ENCODE measurements at places on chromosomes 7 and 10. TPM values are rescaled to one million over a fixed set of nuclear protein-coding genes. Genes with fewer than 3 reads are reported as not detected.
A peak's percentile ranks its signal among the peaks of the same experiment; 100 is the strongest.

Gene ADRA2A
- not detected for total RNA-seq

Gene ADCY1
- 0.56 TPM for total RNA-seq

Gene TTYH3
- total RNA-seq: 33.6 TPM

Gene SPDYE9
- total RNA-seq: not detected

DNA sequence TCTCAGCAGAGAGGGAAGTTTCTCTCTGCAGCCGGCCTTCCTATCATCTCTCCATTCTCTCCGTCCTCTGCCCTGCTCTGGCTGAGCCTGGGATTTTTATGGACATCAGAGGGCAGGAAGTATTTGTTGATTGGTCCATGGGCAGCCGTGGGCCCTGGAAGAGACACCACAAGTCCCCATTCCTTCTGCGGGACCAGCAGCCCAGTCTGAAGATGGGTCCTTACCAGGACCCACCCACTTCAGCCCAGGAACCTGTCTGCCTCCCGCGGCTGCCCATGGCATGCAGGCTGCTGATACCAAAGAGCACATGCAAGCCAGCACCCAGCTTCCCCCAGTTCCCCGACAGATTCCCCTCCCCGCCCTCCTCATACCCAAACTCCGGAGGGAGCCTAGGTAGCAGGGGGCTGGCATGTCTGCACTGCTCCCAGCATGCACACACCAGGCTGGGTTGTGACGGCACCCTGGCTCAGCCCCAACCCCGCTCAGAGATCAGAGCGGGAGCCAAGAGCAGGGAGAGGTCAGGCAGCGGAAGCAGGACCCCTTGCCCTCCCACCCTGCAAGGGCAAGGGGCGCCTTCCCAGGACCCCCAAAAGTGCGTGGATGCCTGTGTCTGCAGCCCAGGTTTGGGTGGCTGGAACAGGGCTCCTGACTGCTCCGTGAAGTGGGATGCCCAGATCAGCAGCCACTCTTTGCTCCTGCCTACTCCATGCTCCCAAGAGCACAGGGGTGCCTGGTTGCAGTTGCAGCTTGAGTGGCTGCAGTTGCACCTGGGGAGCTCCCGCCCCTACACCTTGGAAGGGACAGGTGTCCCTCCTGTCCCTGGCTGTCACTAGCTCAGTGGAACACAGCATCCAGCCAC is 538.6 kb upstream of the POT1 start:
- no peak for DNase-seq

GRCh38 chr10:112689327-112690072 is 242.5 kb downstream of the VTI1A start:
- DNase-seq: no peak

DNA sequence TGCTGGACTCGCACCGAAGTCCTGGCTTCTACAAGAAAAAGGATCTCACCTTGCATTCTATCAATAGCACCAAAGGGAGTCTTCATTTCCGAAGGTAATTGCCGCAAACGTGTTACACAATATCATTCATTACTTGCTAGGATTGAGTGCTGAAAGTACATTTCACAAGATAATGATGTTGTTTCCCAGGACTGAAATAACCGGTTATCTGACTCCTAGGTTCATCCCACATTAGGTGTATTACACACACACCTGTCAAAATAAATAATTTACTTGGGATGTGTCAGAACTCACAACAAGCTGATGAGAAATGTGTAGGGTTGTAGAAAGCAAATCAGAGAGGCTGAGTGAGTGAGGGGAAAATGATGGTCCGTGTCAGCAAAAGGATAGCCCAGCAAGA is 219.4 kb upstream of the RHOBTB1 start:
- DNase-seq: peak; percentile 56

GRCh38 chr7:65219623-65220022 is 154.0 kb upstream of the ZNF92 start:
- DNase-seq: no peak

DNA sequence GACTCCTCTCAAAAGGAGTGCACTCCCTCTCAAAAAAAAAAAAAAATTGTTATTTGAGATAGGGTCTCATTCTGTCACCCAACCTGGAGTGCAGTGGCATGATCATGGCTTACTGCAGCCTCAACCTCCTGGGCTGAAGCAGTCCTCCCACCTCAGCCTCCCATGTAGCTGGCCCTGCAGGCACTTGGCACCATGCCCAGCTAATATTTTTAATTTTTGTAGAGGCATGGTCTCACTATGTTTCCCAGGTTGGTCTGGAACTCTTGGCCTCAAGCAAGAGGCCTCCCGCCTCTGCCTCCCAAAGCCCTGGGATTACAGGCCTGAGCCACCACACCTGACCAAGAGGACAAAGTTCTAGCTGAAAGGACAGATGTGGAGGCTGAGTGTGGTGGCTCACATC is 120.3 kb downstream of the EPC1 start:
- no peak for DNase-seq

DNA sequence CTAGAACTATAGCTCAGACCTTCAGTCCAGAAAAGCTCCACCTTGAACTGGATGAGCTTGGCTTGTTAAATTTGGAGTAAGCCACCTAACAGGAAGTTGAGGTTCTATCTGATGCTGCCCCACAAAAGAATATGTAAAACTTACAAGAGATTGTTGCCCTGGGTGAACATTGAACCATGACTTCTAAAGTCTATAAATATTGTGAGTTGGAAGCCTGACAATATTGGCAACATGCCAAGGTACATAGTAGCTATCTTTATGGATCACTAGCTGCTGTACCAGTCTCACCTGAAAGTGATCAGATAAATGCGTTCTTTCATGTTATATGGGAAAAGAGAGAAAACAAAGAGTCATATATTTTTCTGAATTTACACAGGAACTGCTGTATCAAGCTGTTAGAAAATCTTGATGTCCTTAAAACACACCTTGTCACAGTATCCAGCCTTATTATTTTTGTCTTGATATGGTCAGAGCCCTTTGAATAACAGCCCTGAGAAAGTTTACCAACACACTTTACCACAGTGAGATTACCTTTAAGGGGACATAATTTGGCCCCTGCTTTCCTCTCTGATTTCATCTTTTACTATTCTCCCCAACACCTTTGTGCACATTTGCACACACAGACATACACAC is 92.0 kb downstream of the LSMEM1 start:
- no peak for DNase-seq

DNA sequence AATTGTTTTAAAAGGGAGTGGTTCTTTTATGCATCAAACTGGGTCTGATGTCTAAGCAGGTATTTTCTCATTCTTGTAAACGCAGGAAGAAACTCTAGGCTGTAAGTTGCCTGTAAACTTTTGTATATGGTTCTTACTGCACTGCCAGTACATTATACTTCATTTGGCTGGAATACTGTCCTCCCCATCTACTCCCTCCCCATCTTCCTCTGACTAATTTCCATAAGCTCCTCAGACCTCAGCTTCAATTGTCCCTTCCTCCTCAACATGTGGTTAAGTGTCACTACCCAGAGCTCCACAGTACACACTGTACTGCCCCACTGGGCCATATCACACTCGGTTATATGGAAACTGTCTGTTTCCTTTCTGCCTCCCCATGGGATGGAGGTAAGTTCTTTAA is 161.4 kb upstream of the MDFIC start:
- DNase-seq: no peak

GRCh38 chr7:47180516-47180826 is 401.4 kb downstream of the TNS3 start:
- no peak for DNase-seq

Data from foreskin keratinocyte (primary cell).